DMS79 treated with DMSO at 0.1 percent for 48 hours (cell line): ENCODE measurements at places on chromosomes 3 and 15.

GRCh38 chr3:180646187-180646790 is 33.0 kb downstream of the CCDC39 start:
- DNase-seq = no peak

GRCh38 chr3:131323014-131323413 is 58.6 kb upstream of the NUDT16 start:
- DNase-seq = no peak

DNA sequence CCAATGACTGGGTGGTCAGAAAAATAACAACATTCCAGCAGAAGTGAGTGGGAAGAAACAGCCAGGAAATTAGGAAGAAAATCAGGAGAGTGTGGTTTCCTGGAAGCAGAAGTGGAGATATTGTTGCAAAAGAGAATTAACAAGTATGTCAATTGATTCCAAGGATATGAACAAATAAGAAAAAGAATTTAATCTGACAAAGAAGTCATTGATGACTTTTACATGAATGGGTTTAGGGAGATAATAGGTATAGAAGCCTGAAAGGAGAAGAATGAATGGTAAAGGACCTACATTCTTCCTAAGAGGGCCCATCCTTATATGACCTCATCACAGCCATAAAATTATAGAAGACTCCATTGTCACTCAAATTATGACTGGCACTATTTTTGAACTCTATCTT is 1440.1 kb downstream of the OTOL1 start:
- DNase-seq = no peak

- no peak for DNase-seq
Observed at GRCh38 chr15:90306560-90306959, 41.1 kb downstream of the NGRN start.

DNA sequence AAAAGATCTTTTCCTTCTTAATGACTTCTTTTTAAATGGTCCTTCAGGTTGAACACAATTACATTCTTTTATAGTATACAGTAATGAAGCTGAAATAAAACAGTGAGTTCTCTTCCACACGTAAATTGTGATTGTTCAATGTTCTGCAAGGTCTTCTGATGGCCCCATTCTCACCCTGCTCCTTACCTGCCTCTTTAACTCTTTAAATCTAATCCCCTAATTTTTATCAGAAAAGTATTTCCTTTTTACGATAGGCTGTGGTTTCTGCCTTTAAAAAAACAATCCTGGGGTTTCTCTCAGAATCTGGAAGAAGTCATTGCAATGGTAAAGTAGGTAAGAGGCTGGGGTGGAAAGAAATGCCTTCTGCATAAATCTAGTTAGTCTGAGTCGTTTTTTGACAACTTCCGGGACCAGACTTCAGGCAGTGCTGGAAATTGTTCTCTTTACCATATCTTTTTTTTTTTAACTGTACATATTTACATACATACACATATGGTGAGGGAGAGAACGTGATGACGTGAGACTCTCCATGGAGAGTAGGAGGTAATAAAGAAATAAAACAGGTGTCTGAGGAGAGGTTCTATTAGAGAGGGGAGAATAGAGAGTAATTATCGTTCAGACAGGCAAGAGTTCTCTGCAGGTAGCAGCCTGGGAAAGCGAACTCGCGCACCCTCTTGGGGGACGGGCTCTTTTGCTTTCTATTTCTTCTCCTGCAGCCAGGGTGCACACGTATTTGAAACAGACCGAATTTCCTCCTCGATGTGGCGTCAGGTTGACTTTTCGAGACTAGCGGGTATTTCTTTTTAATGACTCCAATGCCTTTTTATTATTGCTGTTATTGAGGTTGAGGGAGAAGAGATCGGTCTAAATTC is at the start of gene SIDT1:
Gene SIDT1 (plus strand): TSS at position 730 of the 872 bp plus-strand sequence. CDS start 467 bp downstream, outside the sequence.
- DNase-seq = peak; percentile 55

GRCh38 chr3:185582236-185582635 is 3.9 kb upstream of the SENP2 start:
- no peak for DNase-seq

DNA sequence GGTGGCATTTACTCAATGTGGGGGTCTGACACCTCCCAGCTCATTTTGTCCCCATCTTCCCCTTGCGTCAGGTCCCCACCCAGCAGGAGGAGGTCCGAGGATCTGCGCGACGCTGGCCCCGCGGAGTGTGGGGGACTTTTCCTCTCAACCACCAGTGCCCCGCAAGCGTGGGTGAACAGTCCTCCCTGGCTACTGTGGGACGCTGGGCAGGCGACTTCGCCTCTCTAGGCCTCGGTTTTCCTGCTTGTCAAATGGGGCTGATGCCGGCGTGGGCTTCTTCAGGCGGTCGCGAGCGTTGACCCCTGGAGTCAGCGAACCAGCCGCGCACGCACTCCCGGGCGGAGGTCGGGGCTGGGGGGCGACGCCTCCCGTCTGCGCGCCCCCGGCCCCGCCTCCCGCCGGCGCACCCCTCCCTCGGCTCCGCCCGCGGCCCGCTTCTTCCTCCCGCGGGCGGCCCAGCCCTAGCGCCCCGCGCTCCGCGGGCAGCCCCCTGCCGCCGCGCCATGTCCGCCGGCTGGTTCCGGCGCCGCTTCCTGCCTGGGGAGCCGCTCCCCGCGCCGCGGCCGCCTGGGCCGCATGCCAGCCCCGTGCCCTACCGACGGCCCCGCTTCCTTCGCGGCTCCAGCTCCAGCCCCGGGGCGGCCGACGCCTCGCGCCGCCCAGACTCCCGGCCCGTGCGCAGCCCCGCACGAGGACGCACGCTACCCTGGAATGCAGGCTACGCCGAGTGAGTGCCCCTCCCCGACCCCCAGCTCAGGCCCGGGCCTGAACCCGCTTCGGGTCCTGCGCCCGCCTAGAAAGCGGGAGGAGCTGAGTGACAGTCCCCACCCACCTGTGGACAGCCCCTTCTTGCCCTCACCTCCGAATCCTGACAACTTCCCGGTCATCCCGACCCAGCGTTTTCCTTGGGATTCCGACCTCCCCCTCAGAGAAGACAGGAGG is at the start of gene PPM1M:
Gene PPM1M (plus strand): TSS at position 438 of the 942 bp plus-strand sequence. CDS start 66 bp downstream, at position 504.
- DNase-seq = no peak

GRCh38 chr3:112002096-112002971 is 3.6 kb downstream of the TAGLN3 start:
- DNase-seq = no peak

DNA sequence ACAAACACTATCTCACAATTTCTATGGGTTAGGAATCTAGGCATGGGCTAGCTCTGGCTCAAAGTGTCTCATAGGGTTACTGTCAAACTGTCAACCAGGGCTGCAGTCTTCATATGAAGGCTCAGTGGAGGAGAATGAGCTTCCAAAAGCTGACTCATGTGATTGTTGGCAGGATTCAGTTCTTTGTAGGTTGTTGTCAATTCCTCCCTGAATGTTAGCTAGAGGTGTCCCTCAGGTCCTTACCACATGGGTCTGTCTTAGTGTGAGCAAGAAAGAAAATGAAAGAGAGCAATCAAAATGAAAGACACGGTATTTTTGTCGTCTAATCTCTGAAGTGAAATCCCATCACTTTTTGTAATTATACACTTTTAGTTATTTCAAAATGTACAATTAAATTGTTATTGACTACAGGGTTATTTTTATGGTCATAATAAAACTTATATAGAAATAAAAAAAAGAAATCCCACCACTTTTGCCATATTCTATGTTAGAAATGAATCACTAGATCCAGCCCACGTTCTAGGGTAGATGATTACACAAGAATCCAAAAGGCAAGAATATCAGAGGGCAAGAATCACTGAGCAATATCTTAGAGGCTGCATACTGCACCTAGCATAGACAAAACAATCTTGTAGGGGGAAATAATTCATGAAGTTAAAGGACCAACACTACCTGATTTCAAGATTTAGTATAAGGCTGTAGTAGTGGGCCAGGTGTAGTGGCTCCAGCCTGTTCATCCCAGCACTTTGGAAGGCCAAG is 8.4 kb downstream of the ACSBG1 start:
- DNase-seq = no peak

DNA sequence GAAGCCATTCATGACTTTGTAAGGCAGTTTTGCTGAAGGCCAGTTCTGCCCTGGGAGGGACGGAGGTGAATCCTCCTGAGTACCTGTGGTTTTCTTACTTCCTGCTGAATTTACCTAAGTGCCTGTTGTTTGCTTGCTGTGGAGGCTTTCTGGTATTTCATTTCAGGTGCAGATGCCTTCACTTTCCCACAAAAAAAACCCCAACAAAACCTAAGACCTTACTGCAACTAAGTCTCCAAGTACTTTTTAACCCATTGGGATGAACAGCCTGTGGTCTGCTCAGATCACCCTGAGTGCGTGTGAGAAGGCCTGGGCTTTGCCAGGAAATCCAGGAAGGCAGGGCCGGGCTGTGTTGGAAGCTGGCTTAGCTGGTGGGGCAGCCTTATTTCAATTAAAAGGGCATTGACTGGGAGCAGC is 65.3 kb downstream of the IGF1R start:
- no peak for DNase-seq

- peak; percentile 22 for DNase-seq
Observed at GRCh38 chr3:152444029-152444641, 175.4 kb downstream of the MBNL1 start.

DNA sequence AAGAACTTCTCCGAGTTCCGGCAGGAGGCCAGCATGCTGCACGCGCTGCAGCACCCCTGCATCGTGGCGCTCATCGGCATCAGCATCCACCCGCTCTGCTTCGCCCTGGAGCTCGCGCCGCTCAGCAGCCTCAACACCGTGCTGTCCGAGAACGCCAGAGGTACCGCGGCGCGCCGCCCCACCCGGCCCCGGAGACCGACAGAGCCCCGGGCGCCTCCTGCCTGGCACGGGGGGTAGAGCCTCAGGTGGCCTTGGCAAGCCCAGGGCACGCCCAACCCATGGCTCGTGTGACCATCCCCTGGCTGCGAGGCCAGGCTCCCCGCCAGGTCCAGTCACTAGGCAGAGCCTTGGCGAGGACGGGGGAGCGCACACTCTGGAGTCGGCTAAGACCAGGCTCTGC is 134.1 kb downstream of the LRRK1 start:
- no peak for DNase-seq

DNA sequence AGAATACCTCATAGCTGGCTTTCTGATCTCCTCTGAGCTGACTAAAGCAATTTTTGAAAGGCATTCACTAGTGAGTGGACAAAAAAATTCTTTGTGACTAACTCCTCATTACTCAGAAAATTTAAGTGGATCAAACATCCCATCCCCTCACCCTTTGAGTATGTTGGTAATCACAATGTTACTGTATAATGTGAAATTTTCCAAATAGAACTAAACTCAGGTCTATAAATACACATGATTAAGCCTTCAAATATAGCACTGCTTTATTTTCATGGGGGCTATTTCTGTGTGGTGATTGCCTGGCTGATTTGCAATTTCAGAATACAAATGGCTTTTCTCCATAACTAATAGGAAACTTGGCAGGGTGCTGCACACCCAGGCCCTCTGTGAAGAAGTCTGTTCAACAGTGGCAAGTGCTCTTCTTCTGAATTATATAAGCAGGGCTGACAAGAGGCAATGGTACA is 45.9 kb upstream of the ACTC1 start:
- DNase-seq = no peak

DNA sequence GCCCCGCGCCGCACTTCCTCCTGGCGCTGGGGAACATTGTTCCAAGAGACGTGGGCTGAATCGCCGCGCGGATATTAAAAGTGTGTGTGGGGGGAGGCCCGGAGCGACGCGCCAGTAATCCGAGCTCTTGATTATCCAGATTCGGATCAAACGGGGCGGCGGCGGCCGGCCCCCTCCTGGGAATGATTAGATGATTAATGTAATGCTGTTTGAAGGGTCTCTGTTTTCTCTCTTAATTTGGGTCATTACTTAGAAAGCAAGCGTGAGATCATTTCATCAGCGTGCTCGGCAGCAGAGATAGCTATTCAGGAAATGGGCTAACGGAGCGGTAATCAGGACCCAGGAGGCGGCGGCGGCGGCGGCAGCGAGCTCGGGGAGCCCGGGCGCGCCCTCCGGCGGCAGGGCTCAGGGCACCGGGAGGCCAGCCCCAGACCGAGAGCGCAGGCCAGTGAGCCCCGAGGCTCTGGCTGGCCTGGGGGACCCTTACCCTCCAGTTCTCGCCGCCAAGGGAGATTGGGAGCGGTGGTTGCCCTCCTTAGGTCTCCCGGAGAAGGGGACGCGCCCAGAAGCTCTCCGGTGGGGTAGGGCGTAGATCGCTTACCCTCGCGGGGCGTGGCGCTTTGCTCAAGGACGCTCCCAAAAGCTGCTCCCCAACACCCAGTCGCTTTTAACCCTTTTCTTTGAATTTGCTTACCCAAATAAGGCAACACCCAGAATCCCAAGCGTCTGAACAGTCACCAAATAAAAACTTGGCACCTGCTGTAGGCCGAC is 4.5 kb downstream of the FEZF2 start:
- DNase-seq = no peak

DNA sequence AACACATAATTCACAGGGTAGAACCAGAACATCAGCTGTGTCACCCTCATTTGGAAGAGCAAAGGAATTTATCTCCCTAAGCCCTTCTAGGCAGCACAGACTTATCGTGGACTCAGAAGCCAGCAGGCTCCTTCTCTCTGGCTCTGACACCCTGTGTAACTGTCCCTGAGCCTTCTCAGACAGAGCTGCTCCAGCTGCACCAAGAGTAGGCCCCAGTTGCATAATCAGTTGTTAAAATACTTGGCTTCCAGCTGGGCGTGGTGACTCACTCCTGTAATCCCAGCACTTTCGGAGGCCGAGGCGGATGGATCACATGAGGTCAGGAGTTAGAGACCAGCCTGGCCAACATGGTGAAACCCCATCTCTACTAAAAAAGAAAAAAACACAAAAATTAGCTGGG is 49.4 kb upstream of the ACVR2B start:
- DNase-seq = no peak

DNA sequence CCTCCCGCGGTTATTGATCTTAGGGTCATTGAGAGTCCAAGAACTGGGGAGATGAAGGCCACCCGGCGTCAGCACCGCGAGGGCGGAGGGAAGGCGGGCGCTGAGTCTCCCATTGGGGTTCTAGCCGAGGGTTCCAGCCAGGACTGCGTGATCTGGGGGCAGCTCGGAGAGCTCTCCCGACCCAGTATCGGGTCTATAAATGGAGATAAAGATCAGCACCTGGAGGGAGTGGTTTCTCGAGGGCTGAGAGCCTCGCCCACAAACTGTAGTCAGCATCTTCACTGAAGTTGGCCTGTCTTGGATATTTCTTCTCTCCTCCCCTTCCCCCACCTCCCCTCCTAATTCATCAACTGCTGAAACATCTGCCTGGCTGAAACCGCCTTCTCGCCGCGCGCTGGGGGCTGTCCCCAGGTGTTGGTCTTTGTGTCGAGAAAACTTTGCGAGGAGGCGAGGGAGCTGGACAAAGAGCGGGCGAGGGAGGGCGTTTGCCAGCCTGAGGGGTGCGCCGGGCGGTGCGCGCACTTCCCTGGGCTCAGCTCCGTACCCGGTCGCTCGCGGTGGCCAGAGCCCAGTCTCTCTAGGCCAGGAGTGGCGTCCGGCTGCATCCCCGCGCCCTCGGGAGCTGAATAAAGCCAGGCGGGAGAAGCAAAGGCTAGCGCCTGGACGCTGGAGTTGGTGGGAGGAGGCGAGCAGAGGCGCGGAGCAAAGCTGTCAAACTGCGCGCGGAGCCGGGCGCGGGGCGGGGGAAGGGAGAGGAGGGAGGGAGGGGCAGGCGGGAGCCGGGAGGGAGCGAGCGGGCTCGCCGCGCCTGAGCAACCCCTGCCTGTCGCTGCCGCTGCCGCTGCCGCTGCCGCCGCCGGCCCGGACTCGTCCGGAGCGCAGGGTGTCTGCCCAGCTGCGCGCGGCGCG is at the start of gene ST8SIA2:
Gene ST8SIA2 (plus strand): TSS at position 811 of the 909 bp plus-strand sequence. CDS start 184 bp downstream, outside the sequence.
- DNase-seq = peak; percentile 16

- DNase-seq = no peak
Observed at GRCh38 chr15:68190048-68190447, 15.1 kb downstream of the CALML4 start.
